ENCODE measurements at places on chromosomes 2 and 18.

DNA sequence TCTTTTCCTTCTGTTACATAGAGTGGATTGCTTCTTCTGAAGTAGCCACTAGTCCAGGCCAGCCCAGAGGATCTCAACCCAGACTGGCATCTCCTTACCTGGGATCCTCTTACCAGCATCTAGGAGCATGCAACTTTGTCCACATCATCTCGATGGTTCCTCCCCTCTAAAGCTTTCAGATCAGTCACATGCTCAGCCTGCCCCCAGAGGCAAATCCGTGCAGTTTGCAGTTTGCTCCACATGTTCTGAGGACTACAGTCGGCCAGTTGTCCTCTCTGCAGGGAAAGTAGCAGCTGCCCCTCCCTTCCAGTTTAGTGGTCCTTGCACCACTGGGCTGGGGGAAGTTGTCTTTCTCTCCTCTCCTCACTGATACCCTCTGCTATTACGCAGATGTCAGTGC, 259.8 kb upstream of the APCDD1 start:
- DNase-seq, result no peak

DNA sequence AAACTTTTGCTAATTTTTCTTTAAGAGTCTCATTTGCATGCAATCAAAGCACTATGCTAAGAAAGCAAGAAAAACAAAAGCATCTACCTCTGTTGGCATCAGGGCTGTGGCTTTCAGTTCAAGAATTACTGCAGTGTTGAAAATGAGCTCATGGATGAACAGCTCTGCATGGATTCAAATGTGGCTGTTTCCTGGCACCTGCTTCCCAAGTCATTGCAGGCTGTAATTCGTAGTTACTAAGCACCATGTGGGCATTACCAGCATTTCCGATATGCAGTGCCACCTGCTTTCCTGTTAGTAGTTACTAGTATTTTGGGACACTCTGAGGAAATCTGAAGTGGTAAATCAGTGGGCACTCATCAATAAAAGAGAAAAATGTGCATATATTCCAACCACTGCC, 37.8 kb upstream of the FAM110C start:
- DNase-seq, result no peak

- DNase-seq, result peak; percentile 73
Measured at GRCh38 chr2:181305301-181306123, 151.7 kb upstream of the ITGA4 start.

- DNase-seq, result no peak
Measured at GRCh38 chr2:41955316-41956043, 92.3 kb upstream of the PKDCC start.

DNA sequence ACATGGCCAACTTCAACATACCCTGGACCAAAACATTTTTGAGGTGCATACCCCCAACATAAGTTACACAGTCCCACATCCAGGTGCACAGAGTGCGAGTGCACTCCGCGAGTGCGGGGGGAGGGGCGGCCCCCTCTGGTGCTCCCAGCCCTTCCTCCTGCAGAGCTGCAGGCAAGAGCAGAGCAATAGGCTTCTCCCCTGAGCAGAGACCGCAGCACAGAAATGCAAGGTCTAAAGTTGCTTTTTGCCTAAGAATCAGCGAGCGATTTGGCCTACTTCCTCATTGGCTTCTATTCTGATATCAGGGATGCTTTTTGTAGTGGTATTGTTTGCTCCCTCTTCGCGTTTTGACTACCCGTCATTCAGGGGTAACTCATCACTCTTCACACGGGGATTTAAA, 40.6 kb downstream of the BOLA3 start:
- no peak for DNase-seq

DNA sequence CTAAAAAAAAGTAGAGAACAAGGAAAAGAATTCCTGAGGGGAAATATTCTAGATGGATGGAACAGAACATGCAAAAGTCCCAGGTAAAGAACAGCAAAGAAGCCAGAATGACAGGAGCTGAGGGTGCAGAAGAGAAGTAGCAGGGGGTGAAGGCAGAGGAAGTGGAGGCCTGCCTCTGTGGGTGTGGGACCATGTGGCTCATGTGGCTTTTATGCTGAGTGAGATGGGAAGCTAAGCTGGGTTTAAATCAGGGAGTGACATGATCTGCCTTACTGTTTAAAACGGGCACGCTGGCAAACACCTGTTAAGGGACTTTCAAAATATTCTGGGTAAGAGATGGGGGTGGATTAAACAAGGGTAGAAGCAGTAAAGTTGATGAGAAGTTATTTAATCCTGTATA, 40.0 kb downstream of the GKN2 start:
- DNase-seq, result peak; percentile 25

DNA sequence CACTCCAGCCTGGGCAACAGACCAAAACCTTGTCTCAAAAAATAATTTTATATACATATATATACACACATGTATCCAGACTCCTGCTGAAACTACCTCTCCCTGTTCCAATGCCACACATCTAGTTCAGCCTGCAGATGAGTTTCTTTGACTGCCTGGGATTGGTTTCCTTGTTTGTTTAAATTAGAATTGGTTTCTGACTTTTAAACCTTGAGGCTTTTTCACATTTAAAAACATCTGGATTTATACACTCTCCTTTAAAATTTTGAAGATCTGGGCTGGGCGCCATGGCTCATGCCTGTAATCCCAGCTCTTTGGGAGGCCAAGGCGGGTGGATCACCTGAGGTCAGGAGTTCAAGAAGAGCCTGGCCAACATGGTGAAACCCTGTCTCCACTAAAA, 21.8 kb upstream of the CXCR1 start:
- DNase-seq, result no peak

DNA sequence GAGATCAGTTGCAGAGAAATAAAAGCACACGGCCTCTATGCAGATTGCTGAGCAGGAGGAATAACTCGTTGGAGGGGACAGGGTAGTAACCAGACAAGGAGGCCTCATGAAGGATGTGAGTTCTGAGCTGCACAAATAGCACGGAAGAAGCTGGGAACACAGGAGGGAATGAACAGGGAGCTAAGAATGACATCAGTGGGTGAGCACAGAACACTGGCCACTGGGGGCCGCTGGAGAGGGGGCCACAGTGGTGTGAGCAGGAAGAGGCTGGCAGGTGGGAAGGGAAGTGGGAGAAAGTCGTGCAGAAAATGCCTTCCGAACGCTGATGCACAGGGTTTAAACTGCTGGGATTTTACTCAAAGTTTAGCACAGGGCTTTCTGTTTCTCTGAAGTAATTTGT, 61.0 kb downstream of the ZAP70 start:
- DNase-seq, result no peak

- no peak for DNase-seq
Measured at GRCh38 chr2:176493226-176493825, 224.1 kb downstream of the MTX2 start.

- DNase-seq, result no peak
Measured at GRCh38 chr2:169715379-169716237, 18.0 kb upstream of the KLHL23 start.

DNA sequence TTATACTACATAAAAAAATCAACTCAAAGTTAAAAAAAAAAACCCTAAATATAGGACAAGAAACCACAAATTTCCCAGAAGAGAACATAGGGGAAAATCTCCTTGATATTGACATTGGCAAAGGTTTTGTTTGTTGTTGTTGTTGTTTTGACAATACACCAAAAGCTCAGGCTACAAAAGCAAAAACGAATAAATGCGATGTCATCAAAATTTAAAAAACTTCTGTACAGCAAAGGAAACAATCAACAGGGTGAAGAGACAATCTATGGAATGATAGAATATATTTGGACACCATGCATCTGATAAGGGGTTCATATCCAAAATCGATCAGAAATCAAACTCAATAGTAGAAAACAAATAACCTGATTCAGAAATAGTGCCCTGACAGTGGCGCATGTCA, 65.0 kb upstream of the L3MBTL4 start:
- no peak for DNase-seq

GRCh38 chr2:19807866-19808265, 93.9 kb downstream of the TTC32 start:
- no peak for DNase-seq

GRCh38 chr2:182636699-182637098, 79.4 kb upstream of the DNAJC10 start:
- DNase-seq, result no peak

GRCh38 chr18:24189007-24189528, 50.2 kb downstream of the CABYR start:
- no peak for DNase-seq

GRCh38 chr2:99653433-99653832, 163.6 kb upstream of the REV1 start:
- no peak for DNase-seq

DNA sequence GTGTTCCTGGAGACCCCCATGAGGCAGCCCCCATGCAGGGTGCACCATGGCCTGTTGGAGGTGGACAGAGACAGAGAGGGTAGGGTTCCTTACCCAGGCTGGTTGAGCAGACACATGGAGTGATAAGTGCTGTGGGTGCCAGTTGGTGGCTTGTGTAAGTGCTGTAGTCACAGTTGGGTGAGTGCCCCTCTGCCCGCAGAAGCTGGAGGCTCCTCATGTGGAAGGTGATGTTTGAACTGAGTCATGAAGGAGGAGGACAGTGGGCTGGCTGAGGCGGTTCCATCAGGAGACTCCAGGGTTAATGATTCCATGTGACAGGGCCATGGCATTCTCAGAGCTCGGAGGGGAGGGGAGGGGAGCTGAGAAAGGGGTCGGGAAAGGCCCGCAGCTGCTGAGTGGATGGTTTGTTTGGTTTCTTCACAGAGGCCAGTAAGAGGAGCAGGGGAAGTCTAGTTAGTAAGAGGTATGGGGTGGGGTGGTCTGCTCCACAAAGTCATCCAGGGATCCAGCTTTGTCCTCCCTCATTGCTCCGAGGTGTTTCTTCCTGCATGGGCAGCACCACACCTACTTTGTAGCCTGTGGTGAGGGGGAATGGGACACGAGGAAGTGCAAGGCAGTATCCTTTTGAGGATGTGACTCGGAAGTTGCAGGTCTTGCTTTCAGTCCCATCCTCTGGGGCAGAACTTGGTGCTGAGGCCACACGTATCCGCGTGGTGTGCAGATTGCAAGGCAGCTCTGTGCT, 13.6 kb downstream of the IMPA2 start:
- no peak for DNase-seq

DNA sequence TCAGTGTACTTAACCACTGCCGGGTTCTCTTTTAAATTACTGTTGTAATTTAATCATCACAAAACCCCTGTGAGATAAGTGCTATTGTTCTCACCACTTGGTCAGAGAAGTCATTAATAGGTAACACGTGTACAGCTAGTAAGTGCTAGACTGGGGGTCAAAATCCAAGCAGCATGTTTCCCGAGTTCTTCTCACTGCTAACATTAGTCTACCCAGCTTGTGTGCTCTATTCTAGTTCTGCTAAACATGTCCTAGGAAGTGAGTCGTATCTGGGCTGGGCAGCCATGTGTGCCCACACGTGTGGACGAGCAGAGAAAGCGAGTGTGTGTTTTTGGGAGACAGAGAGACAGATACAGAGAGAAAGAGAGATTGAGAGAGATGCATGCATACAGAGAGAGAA, 94.1 kb downstream of the BIN1 start:
- no peak for DNase-seq

DNA sequence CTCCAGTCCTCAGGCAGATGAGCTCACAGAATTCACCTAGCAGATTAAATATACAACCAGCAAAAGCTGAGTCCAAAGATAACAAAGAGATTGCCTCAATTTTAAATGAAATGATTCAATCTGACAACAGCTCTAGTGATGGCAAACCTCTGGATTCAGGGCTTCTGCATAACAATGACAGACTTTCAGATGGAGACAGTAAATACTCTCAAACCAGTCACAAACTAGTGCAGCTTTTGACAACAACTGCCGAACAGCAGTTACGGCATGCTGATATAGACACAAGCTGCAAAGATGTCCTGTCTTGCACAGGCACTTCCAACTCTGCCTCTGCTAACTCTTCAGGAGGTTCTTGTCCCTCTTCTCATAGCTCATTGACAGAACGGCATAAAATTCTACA, 86.0 kb downstream of the PTRHD1 start:
- DNase-seq, result no peak

GRCh38 chr2:152622219-152622618, 95.0 kb downstream of the PRPF40A start:
- DNase-seq, result no peak

DNA sequence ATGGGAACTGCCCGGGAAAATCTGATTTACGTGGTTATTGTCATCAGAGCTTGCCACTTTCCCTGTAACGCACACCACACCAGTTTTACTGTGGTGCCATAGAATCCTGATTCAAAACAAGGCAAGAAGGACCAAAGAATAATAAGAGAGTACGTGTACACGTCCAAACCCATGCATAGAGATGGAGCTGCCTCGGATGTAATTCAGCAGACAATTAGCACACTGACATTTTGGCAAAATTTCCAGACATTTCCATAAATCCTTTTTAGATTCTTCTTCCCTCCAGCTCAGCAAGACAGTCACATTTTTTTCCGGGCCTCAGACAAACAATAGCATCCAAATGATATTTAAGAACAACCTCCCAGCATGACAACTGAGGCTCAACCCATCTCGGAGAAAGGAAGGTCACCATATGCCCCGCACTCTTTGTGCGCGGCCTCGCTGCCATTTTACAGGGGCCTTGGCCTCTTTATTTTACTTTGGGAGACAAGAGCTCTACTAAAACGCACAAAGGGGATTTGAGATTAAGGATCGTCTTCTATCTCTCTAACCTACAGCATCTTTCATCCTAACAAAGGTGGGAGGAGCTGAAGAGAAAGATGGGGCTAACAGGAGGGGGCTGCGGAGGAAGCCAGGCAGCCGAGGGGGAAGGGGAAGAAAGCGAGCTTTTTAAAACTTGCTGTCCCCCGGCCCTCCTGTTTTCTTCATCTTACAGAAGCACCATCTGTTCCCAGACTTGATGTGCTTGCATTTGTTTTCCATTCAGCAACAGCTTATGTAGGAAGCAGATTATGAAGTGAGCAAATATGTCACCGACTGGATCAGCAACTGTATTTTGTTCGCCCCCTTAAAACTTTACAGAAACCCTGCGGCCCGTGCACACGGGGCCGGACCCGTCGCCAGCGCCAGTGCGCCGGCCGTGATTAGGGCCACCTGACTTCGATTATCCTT, 61.0 kb downstream of the CDCA7 start:
- DNase-seq, result no peak

- no peak for DNase-seq
Measured at GRCh38 chr2:215451012-215451756, 15.3 kb upstream of the FN1 start.

DNA sequence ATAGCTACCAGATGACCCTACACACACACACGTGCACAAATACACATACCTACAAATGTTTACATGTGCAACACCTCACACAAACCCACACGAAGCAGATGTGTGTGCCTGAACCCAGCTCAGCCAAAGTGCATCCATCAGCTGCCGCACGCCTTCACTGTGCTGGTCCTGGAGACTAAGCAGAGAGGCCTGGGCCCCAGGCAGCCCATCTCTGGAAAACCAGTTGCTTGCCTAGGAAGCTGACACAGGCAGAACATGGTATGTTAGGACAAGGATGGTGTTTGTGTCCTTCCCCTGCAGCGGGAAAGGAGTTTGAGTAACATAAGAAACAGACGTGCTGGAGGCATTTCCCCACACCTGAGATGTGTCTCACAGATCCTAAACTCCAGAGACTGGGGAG, 86.7 kb downstream of the SEPTIN10 start:
- DNase-seq, result no peak

- DNase-seq, result no peak
Measured at GRCh38 chr2:196592911-196593881, 46.3 kb upstream of the CCDC150 start.

GRCh38 chr2:161178756-161179155, 18.5 kb downstream of the TANK start:
- no peak for DNase-seq

- no peak for DNase-seq
Measured at GRCh38 chr2:177669625-177670330, 277.2 kb downstream of the AGPS start.

- no peak for DNase-seq
Measured at GRCh38 chr2:33146102-33146501, 199.3 kb downstream of the LTBP1 start.

- DNase-seq, result no peak
Measured at GRCh38 chr2:204931562-204931961, 386.3 kb downstream of the PARD3B start.

Data from CD4-positive, alpha-beta T cell treated with Interleukin-15 for 1 hour (primary cell).